ENCODE measurements at places on chromosomes 7 and 10.

GRCh38 chr10:59844436-59844835, 61.9 kb downstream of the CCDC6 start:
- no peak for DNase-seq

DNA sequence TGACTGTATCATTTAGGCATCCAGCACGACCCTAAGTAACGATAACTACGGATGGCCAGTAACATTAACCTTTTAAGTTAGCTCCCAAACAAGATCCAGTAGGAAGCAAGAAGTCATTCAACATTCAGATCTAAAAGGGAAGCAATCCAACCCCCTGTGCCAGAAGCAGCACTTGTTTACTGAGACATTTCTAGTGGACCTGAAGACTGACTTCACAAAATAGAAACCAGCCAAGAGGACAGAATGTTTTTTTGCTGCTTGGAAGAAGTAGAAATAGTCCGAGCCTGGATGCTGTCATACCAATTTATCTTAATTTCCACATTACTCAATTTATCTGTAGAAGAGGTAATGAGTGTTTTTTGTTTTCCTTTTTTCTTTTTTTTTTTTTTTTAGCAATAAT, 88.0 kb upstream of the CTTNBP2 start:
- DNase-seq: no peak

- DNase-seq: no peak
Measured at GRCh38 chr7:25360451-25360850, 132.2 kb upstream of the NPVF start.

DNA sequence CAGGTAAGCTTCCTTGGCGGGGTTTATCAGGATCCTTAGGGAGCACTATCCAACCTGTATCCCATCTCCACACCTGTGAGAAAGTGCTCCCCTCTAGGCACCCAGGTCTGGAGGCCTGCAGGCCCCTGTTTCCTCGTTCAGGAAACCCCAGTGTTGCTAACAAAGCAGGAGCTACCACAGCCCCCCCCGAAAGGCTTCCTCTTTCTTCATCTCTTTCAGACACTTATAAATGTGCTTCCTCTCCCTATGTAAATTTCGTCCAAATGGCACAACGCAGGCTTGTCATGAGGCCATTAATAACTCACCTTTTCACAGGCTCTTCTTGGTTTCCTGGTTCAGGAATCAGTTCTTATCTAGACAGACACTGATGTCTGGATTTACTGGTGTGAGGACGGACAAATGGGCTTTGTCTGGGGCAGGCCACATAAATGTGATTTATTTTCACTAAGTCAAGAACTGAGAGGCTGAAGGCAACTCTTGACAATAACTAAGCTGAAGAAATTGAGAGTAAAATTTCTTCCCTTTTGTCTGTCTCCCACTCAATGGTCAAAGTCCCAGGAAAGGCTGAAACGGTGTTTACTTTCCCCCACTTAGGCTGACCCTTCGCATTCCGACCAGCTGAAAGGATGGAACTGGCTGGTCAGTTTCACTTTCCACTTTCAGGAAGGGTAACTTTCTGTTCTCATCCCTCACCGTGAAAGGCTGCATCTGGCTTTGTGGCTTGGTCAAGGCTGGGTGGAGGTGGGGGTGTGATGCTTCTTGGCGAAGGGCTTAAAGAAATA, 46.8 kb downstream of the PIK3AP1 start:
- no peak for DNase-seq

GRCh38 chr10:98400482-98400881, 14.5 kb downstream of the PYROXD2 start:
- DNase-seq: no peak

DNA sequence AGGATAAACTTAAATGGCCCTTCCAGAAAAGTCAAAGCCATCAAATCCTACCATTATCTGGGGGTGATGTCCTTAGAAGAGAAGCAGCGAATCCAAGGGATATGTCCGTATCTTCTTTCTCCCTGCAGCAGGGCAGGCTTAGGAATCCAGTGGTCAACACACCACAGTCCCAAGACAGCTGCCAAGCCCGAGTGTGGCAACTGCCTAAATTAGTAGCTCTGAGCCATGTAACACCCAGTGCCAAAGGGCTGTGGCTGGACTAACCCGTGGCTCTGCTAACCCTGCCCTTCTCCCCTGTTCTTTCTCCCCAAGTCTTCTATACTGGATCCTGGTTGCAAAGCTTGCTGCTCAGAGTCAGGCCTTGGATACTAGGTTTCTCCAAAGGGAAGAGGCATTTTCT, 74.8 kb downstream of the CDK1 start:
- no peak for DNase-seq

DNA sequence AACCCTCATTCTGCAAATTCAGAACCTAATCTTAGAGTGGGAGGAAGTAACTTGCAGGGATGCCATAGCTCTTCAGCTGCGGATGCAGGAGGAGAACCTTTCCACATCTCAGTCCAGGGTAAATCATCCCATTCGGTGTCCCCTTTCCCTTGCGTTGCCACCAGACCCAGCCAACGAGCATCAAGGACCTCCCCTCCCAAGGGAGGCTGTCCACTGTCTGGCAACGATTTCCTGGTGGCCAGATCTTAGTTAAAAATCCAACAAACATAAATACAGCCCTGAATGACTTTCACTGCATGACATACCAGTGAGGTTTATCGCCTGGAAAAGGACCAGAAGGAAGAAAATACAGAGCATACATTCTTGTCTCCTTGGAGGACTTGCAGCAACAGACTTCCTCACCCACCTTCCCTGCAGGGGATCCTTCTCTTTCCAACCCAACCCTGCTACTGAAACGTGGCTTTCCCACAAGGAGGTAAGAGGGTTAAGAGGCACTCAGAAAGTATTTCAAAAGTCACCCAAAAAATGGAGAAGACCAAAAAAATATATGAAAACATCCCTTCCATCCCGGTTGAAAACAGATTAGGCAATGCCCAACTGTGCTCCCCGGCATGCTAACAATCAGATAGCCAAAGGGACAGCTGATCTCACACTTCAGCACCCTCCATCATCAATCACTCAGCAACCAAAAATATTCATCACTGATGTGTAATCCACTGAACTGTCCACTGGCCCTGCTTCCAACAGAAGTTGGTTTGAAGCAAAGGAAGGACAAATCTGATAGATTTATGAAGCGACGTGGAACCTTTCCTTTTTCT, 206.6 kb downstream of the TNS3 start:
- DNase-seq: no peak

DNA sequence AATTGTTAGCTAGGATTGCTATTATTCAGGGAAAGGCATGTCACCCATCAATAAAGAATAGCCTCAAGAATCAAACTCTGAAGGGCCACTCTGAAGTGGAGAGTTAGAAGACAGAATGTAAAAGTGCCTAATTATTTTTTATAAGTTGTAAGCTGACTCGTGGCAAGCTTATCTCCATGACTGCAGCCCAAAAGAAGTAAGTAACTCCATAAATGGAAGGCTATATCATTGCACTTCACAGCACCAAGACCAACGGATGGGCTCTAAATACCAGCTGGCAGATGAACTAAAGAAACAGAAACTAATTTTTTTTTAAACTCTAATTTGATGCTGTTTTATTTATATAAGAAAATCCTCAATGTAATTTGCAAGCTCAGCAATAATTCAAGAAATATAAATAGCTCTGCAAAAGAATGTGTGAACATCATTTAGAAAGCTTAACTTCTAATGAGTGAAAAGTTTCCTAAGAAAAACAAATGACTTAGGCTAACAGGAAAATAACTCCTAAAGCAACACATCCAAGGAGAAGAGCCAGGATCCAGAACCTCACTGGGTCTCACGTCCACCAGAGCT, 165.5 kb downstream of the SNX13 start:
- DNase-seq: no peak

- DNase-seq: no peak
Measured at GRCh38 chr7:94512735-94513564, 3.3 kb downstream of the CASD1 start.

- no peak for DNase-seq
Measured at GRCh38 chr10:88553116-88553752, 29.9 kb downstream of the RNLS start.

- no peak for DNase-seq
Measured at GRCh38 chr10:112952282-112953173, 2.5 kb downstream of the TCF7L2 start.

DNA sequence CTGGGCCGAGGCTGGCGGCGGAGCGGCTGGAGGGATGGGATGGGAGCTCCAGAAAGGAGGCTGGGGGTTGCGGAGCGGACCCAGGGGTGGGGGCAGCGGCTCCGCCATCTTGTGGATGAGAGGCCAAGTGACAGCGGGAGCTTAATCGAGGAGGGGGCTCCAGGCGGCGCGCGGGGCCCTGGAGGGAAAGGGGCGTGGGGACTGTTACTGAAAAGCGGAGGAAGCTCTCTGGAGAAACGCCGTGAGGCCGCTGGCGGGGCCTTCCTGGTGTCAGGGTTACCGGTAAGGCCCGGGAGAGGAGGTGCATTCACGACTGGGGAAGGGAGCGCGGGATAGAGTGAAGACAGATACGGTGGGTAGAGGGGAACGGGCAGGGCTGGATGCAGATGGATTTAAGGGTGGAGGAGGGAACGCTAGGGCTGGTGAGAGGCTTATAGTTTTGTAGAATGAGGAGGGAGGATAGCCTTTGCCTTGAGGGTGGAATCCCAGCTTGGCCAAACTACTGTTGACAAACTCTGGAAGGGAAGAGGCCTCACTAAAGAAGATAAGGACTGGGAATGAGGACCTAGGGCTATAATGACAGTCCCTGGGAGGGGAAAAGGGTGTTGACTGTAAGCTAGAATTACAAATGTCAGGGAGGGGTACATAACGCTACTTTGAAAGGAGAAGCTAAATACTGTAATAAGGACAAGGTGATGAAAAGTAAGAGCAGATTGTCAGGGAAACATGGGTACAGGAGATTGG, 535 bp downstream of the BTRC start:
- DNase-seq: peak; percentile 6

DNA sequence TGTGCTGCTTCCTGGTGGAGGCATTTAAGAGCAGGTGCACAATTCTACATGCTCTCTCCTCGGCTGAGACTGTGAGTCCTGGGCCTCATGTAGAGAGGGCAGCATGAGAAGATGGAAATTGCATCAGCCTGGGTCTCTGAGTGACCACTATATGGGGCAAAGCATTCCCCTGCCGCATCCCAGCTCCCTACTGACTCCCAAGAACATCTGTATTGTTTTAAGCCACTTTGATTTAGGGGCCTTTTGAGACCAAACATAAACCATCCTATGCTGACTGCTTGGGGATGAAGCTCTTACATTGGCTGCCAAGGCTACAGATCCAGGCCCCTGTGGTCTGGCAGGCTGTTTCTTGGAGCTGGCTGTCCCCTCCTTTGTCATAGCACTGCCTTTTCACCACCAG, 101.3 kb upstream of the TBX20 start:
- no peak for DNase-seq

DNA sequence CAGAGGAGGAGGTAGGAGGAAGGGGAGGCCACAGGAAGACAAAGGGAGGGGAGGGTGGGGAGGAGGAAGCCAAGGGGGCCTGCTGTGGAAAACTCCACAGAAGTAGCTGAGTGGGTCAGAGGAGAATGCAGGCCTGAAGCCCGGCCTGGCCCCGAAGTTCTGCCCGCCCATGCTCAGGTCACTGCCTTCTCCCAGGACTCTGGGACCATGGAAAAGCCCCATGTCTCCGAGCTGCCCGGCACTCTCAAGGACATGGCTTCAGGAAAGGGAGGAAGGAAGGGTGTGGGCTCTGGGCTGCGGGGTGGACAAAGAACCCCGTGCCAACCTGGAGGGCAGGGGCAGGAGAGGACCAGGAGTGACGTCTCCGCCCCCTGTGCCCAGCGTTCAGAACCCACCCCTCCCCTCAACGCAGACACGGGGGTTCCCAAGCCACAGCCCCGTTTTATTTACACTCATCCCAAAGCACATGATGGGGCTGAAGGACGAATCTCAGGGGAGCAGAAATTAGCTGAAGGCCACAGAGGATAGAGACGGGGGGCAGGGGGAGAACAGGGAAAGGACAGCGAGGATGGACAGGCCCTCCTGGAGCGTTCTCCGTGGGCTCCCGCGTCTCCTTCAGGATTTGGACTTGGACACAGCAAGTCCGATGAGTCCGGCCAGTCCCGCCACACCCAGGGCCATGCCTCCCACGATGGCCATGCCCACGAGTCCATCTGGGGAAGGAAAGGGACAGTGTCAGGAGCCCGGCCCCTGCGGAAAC, 1.8 kb upstream of the CLDN15 start:
- no peak for DNase-seq

- DNase-seq: no peak
Measured at GRCh38 chr7:7639421-7639820, 1.1 kb upstream of the UMAD1 start.

DNA sequence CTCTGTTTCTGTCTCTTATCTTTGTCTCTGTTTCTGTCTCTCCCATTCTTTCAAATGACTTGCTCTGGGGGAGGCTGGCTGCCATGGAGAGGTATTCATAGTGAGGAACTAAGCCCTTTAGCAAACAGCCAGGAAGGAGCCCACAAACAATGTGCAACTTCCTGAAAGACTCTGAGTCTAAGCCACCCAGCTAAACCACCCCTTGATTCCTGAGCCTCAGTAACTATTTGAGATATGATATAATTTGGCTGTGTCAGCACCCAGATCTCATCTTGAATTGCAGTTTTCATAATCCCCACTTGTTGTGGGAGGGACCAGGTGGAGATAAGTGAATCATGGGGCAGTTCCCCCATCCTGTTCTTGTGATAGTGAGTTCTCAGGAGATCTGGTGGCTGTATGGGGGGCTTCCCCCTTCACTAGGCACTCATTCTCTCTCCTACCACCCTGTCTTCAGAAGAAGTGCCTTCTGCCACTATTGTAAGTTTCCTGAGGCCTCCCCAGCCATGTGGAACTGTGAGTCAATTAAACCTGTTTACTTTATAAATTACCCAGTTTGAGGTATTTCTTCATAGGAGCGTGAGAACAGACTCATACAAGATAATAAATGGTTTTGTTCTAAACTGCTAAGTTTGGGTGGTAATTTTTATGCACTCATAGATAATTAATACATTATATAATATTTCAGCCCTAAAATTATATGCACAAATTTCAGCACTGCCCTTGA, 121.2 kb upstream of the FOXP2 start:
- DNase-seq: no peak

DNA sequence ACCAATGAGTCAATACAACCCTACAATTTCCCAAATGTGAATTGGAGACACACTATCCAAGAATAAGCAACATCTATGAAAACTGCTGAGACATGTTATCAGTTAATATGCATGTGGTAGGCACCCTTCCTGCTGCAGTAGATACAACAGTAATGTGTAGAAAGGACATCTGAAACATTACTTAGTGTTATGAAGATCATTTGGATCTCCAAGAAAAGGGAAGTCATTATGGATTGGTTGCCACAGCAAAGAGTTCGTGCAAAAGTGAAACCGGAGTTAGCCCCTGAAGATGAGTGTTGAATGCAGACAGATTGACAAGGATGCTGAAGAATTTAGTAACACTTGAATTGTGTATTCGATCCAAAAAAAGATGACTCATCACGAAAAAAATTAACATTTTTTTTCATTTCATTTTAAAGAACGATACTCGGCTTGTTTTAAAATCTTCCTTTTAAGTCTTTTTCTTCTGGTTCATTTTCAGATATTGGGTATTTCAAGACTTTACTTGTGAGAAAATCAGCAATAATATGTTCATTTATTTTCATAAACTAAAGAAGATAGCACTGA, 322.4 kb upstream of the KLF6 start:
- DNase-seq: no peak

GRCh38 chr10:13271552-13272163, 28.2 kb downstream of the PHYH start:
- peak; percentile 48 for DNase-seq

- no peak for DNase-seq
Measured at GRCh38 chr7:107041097-107041496, 3.4 kb upstream of the PRKAR2B start.

All from effector memory CD4-positive, alpha-beta T cell (primary cell).